ENCODE measurements at places on chromosomes 2 and 18.

DNA sequence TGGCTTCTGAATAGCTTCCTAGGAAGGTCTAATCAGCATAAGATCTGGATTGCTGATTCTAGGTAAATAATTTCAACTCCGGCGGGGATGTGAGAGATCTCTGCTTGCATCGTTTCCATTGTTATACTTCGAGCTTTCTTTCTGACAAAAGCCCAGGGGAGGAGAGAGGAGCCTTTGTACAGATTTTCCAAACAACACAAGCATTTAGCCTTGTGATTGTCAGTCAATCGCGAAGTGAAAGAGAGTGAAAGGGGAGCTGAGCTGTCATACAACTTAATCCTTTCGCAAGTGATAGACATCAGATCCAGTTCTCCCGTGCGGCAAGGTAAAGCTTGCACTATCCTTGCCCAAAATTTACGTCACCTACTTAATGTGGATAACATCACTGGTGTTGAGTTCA lies 26.2 kb downstream of the RALB start:
- DNase-seq, result no peak

DNA sequence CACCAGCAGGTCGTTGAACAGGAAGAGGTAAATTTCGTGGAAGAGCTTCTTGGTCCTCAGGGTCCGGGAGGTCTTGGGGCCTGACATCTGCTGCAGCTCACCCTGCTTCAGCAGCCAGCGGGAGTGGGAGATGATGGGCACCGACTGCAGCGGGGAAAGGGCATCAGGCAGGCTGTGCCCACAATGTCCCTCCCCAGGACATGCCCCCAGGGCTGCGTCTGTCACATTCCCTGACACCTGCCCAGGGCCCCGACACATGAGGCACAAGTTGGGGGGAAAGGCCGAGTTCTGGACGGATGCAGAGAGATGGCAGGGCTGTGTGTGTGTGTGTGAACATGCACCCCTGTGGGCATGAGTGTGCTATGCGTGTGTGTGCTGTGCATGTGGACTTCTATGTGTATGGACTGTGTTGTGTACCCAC lies 13.9 kb downstream of the SNORC start:
- DNase-seq, result no peak

- no peak for DNase-seq
Observed at GRCh38 chr2:237324837-237325236, 89.1 kb downstream of the COL6A3 start.

GRCh38 chr2:121071034-121071504 lies 213.9 kb downstream of the TFCP2L1 start:
- DNase-seq, result peak; percentile 85

- DNase-seq, result no peak
Observed at GRCh38 chr2:128568106-128568505, 249.4 kb upstream of the HS6ST1 start.

DNA sequence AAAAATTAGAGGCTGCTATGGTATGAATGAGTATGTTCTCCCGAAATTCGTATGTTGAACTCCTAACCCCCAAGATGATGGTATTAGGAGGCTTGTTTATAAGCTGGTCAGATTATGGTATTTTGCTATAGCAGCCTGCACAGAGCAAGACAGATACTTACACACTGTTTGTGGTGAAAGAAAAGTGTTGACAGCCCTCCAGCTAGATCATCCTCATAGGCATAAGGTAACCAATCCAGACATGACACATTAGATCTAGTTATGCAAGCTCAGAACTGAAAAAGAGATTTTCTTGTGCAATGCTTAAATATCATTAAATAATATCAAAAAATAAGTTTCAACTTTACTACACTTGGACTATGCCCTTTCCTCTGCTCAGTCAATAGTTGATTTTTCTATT lies 107.1 kb downstream of the ABCA12 start:
- DNase-seq, result no peak

- no peak for DNase-seq
Observed at GRCh38 chr2:48248251-48248933, 281.6 kb upstream of the STON1 start.

DNA sequence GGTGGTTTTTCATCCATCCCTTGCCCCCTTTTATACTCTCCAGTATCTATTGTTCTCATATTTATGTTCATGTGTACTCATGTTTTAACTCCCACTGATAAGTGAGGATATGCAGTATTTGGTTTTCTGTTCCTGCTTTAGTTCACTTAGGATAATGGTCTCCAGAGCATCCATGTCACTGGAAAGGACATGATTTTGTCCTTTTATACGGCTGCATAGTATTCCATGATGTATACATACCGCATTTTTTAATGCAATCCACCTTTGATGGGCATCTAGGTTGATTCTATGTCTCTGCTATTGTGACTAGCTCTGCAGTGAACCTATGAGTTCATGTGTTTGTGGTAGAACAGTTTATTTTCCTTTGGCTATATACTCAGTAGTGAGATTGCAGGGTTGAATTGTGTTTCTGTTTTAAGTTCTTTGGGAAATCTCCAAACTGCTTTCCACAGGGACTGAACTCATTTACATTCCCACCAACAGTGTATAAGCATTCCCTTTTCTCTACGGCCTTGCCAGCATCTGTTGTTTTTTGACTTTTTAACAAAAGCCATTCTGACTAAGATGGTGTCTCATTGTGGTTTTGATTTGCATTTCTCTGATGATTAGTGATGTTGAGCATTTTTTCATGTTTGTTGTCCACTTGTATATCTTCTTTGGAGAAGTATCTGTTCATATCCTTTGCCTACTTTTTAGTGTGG lies 420.2 kb downstream of the THSD7B start:
- DNase-seq, result no peak

DNA sequence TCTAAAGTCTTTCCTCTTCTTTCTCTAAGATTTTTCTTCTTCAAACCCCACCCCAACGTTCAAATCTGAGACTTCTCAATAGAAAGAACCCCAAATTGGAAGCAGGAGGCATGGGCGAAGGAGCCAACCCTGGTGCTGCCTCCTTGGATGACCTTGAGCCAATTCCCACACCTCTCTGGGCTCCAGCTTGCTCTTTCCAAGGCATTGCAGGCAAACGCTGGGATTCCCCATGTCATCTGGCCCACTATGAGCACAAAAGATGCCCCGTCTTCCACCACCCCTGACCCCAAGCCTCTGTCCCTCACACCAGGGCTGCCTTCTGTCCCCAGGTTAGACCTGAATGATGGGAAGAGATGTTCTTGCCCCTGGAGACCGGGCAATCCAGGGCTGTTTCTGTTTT lies 57.0 kb downstream of the TTC32 start:
- peak; percentile 25 for DNase-seq

DNA sequence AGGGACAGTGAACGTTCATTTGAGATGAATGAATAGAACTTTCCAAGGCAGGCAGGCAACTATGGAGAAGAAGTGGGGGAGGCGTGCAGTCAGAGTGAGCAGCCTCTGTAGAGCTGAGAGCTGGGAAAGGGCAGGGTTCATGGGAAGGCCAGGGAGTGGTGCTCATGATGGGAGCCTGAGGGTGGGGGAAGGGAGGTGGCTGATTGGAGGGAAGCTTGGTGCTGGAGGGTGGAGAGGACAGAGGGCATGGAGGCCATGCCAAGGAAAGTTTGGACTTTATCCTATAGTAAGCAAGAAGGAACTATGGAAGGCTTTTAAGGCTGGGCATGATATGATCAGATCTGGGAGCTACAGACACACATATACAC lies 47.6 kb upstream of the LGALSL start:
- no peak for DNase-seq

GRCh38 chr2:221334481-221335218 lies 237.5 kb downstream of the EPHA4 start:
- DNase-seq, result no peak

DNA sequence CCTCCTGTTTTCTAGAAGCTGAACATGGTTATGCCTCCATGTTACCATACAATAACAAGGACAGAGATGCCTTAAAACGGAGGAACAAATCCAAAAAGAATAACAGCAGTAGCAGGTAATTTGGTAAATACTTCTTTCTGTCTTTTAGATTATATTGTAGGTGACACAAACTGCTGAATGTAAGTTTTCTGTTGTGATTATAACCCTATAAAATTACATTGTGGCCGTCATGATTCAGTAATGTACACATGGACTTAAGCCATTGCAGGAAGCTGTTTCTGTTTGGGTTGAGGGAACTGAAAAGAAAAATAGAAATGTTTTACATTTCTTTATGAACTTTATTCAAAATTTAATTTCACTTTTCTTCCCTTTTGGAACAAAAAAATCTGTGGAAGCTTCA lies 1.2 kb downstream of the MXD1 start:
- no peak for DNase-seq

DNA sequence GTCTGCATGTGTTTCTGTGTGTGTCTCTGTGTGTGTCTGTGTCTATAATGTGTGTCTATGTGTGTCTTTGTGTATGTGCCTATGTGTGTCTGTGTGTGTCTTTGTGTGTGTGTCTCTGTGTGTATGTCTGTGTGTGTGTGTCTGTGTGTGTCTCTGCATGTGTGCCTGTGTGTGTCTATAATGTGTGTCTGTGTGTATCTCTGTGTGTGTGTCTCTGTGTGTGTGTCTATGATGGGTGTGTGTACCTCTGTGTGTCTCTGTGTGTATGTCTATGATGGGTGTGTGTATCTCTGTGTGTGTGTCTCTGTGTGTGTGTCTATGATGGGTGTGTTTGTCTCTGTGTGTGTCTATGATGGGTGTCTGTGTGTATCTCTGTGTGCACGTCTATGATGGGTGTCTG lies 126.2 kb upstream of the GPC1 start:
- peak; percentile 18 for DNase-seq

- no peak for DNase-seq
Observed at GRCh38 chr2:3126171-3126910, 251.3 kb downstream of the EIPR1 start.

GRCh38 chr2:42844901-42845821 lies 52.8 kb upstream of the HAAO start:
- DNase-seq, result no peak

GRCh38 chr2:118179445-118179844 lies 91.2 kb downstream of the INSIG2 start:
- no peak for DNase-seq

DNA sequence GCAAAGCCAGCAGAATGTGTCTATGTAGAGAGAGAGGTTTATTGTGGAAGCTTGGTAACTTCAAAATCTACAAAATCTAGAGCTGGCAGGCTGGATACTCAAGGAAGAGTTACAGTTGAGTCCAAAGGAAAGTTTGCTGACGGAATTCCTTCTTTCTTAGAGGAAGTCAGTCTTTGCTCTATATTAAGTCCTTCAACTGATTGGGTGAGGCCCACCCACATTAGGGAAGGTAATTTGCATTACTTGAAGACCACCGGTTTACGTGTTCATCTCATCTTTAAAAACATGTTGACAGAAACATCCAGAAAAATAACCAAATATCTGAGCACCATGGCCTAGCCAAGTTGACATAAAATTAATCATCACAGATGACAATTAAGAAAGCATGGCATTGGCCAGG lies 101.5 kb downstream of the TEX51 start:
- no peak for DNase-seq

DNA sequence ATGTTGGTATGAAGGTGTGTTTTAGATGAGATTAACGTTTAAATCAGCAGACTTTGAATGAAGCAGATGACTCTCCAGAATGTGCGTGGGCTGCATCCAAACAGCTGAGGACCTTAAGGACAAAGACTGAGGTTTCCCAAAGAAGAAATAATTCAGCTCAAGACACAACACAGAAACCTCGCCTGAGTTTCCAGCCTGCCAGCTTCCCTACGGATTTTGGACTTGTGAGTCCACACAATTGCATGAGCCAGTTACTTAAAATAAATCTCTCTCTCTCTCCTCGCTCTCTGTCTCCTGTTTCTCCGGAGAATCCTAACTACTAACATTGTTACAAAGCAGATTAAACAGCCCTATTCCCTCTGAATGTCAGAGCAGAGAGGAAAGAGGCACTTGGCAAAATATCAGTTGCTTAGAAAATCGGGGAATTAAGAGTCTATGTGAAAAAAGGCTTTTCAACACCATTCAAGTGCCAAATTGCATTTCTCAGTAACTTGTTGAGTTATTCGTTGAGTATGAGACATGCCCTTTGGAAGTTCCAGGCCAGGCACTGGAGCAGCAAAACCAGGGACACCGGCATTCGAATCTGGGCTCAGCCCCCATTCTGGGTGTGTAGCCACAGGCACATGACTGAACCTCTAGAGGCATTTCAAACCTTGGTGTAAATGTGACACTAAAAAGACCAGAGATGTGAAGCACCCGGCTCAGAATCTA lies 174.6 kb upstream of the PID1 start:
- no peak for DNase-seq

DNA sequence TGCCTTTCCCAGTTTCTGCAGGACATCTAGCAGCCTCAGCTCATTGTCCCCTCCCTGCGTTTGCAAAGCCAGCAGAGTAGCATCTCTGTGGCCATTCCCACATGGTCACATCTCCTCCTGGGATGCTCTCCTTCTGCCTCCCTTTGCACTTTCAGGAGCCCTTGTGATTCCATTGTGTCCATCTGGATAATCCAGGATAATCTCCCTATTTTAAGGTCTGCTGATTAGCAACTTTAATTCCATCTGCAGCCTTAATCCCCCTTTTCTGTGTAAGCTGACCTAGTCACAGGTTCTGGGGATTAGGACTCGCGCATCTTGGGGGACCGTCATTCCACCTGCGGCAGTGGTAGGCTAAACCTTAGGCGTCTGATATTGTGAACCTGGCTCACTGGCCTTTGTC lies 70.7 kb downstream of the NEDD4L start:
- DNase-seq, result no peak

DNA sequence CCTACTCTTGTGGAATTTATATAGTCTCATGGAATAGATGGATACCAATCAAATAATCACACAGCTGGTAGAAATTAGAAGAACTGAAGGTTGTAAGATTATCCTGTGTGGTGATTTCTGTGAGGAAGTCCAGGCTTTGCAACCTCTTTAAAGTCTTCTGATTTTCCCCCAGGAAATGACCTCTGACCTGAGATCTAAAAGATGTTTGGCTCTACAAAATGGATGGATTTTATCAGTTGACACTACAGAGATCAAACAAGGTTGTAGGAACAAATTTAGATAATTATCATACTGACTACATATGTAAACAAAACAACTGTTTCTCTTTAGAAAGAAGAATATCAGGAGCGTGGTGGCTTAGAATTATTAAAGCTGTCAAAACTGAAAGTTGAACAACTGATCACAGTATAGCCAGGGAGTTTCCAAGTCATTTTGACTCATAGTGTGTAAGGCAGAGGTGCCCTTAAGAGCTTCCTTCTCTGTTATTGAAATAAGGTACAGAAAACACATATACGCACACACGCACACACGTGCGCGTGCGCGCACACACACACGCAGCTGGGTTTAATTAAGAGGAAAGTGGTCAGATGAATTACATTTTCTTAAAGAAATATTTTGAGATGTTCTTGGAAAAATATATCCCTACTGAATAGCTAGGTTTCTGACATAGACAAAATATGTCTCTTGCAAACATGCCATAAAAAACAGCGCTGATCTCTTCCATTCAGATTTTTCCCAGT lies 35.5 kb upstream of the PELI1 start:
- no peak for DNase-seq

DNA sequence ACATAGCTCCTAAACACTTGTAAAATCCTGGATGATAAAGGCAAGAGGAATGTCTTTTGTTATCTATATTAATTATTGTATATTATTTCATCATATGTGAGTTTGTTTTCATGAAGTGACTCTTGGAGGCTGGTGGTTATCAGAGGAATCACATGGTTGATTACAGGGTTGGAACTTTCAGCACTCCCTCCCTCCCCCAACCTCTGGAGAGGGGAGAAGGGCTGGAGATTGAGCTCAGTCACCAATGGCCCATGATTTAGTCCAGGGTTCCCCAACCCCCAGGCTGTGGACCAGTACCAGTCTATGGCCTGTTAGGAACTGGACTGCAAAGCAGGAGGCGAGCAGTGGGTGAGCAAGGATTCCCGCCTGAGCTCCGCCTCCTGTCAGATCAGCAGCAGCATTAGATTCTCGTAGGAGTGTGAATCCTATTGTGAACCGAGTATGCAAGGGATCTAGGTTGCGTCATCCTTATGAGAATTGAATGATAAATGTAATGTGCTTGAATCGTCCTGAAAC lies 37.7 kb downstream of the FBXO48 start:
- DNase-seq, result no peak

All from type B pancreatic cell (in vitro differentiated cells).